ENCODE measurements at places on chromosomes 13 and 19.
A peak's percentile ranks its signal among the peaks of the same experiment; 100 is the strongest.

GRCh38 chr19:478236-478903 lies 17.5 kb upstream of the SHC2 start:
- DNase-seq = no peak

DNA sequence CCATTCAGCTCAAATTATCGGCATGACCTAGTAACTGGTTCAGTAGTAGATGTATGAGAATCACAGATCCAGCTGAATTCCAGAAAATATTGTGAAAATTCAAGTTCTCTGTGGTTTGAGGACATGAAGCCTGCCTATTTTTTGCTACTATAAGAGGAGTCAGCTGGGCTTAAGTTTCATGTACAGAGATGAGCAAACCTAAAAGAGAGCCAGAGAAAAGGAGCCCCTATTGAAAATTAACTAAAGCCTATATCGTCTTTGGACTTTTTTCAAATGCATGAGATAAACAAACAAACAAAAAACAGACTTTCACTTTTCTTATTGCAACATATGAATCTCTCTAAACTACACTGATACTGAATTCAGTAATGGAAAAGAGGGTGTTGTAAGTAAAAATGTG lies 106.8 kb upstream of the SPRY2 start:
- DNase-seq = no peak

- no peak for DNase-seq
Observed at GRCh38 chr19:14530506-14530905, 1.1 kb downstream of the TECR start.

DNA sequence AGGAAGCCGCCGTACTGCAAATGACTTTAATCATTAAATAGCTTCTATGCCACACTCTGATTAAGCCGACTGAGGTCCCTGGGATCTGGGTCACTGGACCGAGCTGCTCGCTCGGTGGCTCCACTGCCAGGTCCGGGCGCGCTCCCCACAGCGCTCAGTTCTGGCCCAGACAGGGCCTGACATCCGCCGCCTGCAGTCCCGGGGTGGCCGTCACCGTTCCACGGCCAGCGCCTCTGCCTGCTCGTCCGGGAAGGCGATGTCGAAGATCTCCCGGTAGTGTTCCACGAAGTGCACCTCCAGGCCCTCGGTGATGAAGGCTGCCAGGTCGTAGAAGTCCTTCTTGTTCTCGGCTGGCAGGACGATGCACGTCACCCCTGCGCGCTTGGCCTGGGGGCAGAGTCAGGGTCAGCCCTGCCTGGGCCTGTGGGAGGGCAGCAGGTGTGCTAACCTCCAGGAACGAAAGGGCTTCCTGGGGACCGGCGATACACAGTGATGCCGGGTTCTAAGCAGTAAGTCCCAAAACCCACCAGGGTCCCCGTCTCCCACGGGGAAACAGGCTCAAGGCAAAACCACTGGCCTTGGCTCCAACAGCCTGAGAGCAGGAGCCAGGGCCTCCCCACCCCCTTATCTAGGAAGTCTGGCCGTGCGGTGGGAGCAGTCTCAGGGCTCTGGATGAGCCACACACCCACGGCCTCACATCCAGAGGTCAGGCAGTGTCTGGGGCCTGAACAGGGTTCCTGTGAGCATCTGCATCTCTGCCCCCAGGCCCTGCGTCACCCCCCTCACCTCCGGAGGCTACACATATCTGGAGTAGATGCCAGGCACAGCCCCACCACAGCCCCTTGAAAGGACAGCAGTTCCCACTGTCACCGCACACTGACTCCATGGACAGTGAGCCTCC lies 2.0 kb downstream of the RPL36 start:
- no peak for DNase-seq

GRCh38 chr19:17784201-17785008 lies 10.5 kb upstream of the B3GNT3 start:
- peak; percentile 17 for DNase-seq

DNA sequence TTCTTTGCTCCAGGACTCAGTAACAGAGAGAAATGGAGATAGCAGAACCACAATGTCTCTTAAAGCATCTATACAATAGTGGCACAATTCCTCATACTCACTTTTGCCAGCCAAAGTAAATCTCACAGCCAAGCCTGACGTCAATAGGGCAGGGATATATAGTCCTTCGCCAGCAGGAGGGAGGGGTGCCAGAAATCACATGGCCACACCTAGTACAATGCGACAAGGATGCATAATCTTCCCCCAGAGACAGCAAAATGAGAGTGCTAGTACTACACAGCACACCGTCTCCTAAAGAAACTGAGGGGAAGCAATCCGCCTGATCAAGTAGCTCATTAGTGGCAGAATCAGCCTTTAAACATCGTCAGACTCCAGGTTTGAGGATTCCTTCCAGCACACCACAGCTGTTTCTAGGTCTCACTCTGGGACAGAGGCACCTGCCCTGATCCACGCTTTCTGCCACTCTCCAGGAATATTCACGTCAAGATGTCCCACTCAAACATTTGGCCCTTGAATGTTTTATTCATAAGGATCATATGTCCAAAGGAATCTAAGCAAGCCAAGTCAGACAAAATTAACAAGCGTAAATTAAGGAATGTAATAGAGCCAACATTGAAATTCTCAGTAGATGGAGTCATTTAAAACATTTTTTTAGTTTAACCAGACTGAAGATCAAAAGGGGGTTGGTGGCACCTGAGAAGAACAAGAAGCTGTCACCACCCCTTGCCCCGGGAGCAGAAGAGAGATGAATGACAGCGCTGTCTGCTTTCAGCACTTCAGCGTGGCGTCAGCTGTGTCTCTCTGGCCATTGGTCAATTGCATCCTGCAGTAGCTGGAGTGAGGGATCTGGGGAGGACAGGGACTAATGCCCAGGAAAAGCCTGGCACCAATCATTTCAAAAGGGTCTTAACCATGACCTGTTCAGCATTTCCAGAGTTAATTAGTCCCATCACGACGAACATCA lies 63.5 kb upstream of the SERP2 start:
- no peak for DNase-seq
